ENCODE measurements at places on chromosomes 5 and 9.

DNA sequence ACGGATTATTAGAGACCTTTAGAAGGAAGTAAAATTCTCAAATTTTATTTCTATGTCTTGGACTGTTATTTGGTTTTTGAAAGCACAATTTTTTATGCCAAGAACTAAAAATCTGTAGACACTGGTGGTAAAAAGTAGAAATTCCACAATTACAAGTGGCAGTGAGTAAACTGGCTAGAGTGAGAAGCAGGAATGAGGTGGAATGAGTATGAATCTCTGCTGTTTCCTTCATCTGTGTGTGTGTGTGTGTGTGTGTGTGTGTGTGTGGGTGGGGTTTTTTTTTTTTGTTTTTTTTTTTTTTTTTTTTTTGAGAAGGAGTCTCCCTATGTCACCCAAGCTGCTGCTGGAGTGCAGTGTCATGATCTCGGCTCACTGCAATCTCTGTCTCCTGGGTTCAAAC lies 94.2 kb downstream of the TLE4 start:
- no peak for DNase-seq

DNA sequence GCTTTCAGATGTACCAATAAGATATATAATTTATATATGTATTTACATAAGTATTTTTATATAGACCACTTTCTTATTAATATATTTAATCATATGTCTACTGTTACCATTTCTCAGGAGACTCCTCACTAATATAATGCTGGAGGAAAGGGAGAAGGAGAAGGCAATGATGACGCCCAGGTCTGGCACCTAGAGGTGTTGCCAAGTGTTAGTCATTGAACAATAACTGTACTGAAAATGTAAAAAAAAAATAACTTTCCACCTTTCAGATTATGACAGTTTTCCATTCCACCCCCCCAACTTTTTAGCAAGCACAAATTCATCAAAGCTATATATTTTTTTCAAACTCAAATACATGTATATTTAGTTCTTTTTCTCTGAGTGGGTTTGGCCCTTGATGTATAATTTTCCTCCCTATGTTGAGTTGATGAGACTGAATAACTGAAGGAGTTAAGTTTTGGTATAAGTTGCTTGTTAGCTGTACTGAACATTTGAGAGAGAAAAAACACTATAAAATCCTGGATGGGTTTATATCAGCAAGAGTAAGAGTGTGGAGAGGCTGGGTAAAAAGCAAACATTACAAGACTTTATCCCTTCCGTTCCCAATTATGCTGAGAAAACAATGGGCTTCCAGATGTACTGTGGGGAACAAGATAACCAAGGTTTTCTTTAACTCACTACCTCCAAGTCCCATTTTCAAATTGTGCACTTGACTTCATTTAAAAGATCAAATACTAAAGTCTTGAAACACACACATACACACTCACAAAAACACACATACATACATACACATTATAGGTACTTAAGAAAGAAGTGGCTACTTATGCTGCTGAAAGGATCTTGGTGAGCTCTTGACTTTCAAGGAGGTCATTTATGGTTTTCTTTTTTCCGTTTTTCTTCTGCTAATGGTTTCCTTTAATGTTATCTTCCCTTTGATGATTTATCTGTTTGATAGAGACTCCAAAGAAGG lies 142.8 kb upstream of the IFNE start:
- DNase-seq: no peak

- DNase-seq: no peak
Observed at GRCh38 chr5:120103495-120103894, 360.6 kb upstream of the PRR16 start.

DNA sequence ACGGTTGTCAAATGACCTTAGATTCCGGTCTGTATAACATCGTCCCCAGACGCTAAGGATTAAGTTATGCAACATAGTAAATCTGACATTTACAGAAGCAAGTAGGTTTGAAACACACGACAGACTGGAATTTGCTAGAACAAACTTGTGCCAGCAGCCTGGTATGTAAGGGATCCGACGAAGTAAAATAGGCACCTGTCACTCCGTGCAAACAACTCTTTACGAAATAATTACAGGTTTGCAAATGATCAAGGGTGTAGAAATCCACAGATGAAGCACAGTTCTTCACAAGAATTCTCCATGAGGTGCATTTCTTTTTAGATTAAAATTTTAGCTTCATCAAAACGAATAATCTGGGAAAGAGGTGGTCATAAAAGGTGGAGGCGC lies 508 bp downstream of the MOCS2 start:
- DNase-seq: peak; percentile 26
